IPS DF 6.9 (cell line): ENCODE measurements at places on chromosomes 12 and 14.

DNA sequence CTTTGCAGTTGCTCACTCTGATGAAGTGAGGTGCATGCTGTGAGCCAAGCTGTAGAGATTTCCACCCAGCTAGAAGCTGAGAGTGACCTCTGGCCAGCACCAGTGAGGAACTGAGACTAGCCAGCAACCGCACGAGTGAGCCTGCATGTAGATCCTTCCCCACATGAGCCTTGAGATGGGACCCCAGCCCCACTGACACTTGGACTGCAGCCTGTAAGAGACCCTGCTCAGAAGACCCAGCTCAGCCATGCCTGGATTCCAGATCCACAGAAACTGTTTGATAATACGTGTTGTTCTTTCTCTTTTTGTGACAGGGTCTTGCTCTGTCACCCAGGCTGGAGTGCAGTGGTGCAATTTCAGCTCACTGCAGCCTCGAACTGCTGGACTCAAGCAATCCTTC is 229.2 kb downstream of the GLT1D1 start:
- no peak for DNase-seq

DNA sequence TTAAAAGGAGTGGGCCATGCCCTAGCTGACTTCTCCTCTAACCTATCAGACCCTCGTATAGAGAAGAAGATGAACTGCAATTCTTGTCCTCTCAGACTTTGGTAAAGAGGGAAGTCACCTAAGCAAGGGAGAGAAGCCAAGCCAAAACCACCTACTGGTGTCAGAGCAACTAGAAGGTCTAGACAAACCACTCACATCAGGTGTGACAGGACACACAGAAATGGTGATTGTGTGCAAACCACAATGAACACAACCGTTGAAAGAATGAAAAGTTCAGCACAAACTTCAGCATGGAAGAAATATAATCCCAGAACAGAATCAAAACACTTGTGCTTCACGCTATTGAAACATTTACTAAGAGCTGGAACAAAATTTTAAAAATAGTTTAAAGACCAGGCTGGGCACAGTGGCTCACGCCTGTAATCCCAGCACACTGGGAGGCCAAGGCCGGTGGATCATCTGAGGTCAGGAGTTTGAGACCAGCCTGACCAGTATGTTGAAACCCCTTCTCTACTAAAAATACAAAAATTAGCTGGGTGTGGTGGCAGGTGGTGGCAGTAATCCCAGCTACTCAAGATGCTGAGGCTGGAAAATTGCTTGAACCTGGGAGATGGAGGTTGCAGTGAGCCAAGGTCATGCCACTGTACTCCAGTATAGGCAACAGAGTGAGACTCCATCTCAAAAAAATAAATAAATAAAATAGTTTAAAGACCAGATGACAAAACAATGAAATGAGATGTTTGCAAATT is 56.2 kb upstream of the NTF3 start:
- no peak for DNase-seq

DNA sequence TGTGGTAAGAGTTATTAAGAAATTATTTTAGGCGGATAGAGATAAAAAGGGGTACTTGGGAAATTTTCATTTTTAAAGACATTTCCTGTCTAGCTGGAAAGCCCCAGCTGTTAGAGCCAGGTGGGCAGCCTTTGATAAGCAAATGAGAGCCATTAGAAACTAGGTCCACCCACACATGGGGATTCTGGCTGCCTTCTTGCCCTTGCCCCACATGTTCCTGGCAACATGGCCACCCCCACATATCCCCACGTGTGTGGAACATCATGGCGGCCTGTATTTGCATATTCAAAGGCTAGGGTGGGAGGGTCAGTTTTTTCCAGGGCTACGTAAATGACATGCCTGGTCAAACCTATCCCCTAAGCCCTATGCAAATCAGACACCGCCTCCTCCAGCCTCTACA is 1382.1 kb downstream of the AACS start:
- no peak for DNase-seq

DNA sequence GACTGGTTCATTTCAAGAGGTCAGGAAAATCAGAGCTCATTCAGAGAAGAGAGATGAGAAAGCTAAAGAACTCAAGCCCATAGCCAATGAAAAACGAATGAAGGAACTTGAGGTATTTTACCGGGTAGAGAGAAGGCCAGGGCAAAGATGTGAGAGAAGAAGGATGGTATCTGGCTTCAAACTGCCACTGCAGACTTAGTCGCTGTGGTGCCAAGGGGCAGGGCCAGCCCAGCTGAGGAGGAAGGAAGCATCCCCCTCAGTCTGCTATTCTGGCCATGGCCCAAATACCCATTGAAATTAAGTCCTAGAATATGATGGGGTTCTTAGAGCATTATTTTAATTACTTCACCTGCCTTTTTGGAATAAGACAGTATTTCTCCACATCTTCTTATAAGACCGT is 69.2 kb downstream of the ANO2 start:
- no peak for DNase-seq

DNA sequence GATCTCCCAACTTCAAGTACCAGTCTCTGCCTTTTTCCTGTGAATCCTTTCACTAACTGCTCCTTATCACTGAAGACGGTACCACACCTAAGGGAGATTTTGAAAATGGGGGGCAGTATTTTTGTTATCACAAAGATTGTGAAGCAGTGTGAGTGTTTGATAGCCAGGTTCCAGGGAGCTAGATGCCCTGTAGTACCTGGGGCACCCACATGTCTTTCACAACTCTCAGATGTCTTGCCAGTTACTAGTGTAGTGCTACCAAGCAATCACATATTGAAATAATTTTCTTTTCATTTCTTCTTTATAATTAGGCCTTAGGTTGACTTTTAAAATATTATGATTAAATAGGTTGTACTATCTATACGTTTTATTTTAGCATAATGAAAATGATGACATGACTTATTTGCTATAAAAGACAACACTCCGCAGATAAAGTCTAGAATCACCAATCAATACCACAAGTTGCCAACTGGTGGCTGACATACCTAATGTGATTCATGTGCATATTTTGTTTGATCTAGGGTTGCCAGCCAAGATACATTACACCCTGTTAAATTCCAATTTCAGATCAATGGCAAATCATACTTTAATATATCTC is 215.9 kb downstream of the EXOC5 start:
- no peak for DNase-seq

- DNase-seq = no peak
Observed at GRCh38 chr12:45575823-45576475, 153.6 kb upstream of the ARID2 start.

DNA sequence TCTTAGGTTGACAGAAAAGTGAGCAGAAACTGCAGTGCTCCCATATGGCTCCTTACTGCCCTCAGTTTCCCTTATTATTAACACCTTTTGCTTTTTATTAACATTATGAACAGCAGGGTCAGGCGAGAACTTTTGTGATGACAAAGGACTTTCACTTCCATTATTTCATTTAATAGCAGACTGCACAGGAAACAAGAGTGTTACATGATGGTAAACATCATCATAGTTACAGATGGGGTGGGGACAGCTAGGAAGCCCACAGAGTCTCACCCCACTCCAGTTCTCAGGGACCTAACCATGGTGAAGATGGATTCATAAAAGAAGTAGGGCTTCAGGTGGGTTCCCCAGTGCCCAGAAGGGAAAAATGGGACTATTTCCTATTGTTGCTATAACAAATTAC is 110.1 kb upstream of the PELI2 start:
- DNase-seq = no peak

DNA sequence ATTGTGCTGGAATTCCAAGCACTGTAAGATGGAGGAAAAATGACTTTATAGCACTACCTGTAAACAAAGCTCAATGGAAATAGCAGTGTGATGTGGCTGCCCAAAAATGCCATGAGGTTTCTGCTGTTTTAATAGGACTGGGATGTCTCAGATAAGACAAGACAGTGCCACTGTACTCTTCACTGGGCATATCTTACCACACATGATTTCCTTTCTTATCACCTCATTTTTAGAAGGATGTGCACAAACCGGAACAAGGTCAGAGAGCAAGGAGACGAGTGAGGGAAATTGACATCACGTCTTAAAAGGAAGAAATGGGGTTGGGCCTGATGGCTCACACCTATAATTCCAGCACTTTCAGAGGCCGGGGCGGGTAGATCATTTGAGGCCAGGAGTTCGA is 38.4 kb upstream of the FGD4 start:
- no peak for DNase-seq

GRCh38 chr14:69720912-69721311 is 46.0 kb upstream of the SRSF5 start:
- no peak for DNase-seq

DNA sequence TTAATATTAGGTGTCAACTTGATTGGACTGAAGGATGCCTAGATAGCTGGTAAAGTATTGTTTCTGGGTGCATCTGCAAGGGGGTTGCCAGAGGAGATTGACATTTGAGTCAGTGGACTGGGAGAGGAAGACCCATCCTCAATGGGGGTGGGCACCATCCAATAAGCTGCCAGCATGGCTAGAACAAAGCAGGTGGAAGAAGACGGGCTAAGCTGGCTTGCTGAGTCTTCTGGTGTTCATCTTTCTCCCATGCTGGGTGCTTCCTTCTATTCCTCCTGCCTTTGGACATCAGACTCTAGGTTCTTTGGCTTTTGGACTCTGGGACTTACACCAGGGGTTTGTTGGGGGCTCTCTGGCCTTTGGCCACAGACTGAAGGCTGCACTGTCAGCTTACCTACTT is 87.4 kb downstream of the SLC38A1 start:
- no peak for DNase-seq

- no peak for DNase-seq
Observed at GRCh38 chr12:116881877-116882507, 751 bp upstream of the HRK start.

- no peak for DNase-seq
Observed at GRCh38 chr12:132638541-132639408, 20.2 kb downstream of the P2RX2 start.

GRCh38 chr12:117380083-117380482 is 18.7 kb upstream of the NOS1 start:
- DNase-seq = no peak

DNA sequence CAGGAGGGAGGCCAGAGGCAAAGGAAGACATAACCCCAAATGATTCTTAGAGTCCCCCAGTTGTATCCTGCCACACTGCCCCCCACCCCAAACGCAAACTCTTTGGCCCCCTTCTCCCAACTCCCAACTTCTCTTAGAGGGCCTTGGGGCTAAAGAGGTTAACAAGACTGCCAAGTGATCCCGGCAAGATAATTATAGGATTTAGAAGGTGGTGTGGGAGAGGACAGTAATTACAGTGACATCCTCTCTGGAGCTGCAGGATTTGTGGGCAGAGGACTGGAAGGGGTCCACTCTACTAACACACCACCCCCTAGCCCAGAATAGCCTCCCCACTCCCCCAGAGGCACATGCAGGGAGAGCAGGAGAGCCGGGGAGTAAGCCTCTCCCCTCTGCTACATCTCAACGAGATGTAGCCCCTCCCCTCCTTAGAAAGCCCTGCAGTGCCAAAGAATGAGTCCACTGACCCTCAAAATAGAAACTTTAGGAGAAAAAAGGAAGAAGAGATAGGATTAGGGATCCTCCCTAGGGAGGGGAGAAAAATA is 5.3 kb upstream of the GDF11 start:
- no peak for DNase-seq

DNA sequence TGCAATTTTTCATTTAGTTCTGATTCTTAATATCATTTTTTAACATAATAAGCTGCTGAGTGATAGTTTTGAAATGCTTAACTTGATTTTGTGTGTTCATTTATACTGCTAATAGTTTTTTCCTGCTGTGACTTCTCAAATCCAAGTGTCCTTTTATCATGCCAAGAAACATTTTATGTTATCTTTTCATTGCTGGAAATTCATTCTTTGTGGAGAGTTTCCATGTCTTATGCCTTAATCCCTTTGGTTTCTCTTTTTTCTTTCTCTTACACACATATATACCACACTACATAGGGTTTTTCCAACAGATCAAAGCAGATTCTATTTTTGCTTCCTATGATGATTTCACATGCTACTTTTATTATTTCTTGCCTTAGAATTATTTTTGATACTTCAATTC is 981.1 kb downstream of the SLC6A15 start:
- no peak for DNase-seq

DNA sequence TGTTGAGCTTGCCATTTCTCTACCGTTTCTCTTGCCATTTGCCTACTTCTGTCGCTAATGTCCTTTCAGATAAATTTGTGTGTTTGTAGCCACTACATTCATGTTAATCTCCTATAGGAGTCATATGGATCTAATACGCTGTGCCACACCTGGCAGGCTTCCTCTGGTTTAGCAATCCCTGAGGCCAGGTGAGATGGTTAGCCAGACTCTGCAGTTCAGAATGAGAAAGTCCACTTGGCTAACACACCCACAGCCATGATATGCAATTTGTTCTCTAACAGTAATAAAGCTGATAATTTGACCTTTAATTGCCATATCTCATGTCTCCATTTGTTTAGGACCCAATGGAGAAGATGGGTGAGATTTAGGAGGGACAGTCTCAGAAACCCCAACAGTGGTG is 1261.6 kb upstream of the TMEM132C start:
- no peak for DNase-seq

GRCh38 chr14:24334431-24335291 is at the start of gene ADCY4:
Gene ADCY4 (minus strand): TSS chr14:24335071. CDS start chr14:24334652, 419 bp downstream.
- DNase-seq = no peak

DNA sequence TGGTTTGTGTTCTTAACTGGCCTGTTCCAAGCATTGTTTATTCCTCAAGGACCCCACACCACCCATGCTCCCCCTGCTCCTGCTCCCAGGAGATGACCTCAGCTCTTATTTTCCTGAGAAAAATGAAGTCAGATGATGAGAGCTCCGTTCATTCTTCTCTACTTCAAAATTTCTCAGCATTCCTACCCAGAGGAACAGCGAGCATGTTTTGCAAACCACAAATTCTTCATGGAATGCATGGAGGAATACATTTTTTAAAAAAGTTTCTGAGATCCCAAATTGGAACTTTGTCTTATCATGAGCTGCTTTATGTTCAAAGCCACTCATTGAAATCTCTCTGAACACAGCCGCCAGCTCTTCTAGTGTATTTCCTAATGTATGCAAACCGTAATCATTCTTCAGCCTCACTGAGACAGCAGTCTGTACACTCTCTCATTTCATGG is 44.9 kb downstream of the SYNE2 start:
- no peak for DNase-seq

- DNase-seq = no peak
Observed at GRCh38 chr14:77114609-77115008, 16.6 kb downstream of the CIPC start.

DNA sequence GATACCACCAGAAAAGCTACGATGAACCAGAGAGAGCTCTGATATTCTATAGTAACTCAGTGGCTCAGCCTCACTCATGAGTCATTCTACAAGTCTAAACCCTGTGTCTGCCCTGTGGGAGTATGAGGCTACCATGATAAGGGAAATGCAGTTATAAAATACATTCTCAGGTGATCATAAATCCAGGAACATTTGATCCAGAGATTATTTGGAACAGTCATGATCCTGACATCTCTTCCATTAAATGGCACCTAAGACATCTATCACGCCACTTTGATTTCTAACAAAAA is 202.6 kb upstream of the RASSF8 start:
- no peak for DNase-seq

GRCh38 chr12:110186059-110186458 is 61.9 kb downstream of the IFT81 start:
- no peak for DNase-seq
